ENCODE measurements at places on chromosomes 4 and X.

- peak; percentile 39 for DNase-seq
Measured at GRCh38 chr4:138522366-138522765, 280.2 kb upstream of the SLC7A11 start.

- no peak for DNase-seq
Measured at GRCh38 chrX:68870357-68870756, 41.5 kb downstream of the EFNB1 start.

DNA sequence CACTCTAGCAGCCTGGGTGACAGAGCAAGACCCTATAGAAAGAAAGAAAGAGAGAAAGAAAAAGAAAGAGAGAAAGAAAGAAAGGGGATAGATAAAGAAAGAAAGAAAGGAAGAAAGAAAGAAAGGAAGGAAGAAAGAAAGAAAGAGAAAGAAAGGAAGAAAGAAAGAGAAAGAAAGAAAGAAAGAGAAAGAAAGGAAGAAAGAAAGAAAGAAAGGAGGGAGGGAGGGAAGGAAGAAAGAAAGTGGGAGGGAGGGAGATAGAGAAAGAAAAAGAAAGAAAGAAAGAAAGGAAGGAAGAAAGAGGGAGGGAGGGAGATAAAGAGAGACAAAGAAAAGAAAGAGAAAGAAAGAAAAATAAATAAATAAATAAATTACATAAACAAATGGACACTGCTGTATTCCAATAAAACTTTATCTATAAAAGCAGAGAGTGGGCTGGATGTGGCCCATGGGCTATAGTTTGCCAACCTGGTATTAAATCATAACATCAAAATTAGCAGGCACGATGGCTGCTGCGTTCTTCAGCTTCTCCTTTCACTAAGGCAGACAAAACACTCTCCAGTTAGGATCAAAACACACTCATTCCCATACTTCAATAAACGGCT is 165.0 kb downstream of the ZNF674 start:
- no peak for DNase-seq

- DNase-seq: peak; percentile 63
Measured at GRCh38 chr4:31370866-31371465, 650.8 kb downstream of the PCDH7 start.

- DNase-seq: peak; percentile 2
Measured at GRCh38 chr4:150078579-150079080, 385 bp downstream of the DCLK2 start.

DNA sequence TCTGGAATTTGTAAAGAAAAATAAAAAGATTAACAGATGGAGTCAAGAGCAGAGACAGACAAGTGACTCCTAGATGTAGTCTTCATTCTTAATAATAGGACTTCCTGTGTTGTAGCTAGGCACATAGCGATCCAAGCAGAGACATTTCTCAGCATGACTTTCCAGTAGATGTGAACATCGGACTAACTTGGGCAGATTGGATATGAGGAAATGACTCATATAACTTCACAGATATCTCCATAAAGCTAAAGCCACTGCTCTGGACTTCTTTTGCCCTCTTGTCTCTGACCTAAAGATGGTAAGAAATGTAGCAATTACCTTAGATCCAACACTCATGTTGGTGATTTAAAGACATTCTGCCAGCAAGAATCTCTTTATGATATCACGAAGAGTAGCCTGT is 131.7 kb downstream of the EPHA5 start:
- DNase-seq: no peak

GRCh38 chr4:145566086-145566708 is 53.0 kb upstream of the MMAA start:
- no peak for DNase-seq

GRCh38 chrX:71166461-71166860 is 21.8 kb downstream of the NLGN3 start:
- DNase-seq: no peak

DNA sequence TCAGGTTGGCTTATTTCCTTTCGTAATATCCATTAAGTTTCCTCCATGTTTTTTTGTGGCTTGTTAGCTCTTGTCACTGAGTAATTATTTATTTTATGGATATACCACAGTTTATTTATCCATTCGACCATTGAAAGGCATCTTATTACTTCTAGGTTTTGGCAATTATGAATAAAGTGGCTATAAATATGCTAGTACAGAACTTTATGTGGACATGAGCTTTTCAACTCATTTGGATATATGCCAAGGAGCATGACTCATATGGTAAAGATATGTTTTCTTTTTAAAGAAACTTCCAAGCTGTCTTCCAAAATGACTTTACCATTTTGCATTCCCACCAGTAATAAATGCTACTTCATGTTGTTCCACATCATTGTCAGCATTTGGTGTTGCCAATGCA is 803.6 kb downstream of the GLUD2 start:
- no peak for DNase-seq
